Renal cortical epithelial cell (primary cell): ENCODE measurements at places on chromosomes 6 and 20.

DNA sequence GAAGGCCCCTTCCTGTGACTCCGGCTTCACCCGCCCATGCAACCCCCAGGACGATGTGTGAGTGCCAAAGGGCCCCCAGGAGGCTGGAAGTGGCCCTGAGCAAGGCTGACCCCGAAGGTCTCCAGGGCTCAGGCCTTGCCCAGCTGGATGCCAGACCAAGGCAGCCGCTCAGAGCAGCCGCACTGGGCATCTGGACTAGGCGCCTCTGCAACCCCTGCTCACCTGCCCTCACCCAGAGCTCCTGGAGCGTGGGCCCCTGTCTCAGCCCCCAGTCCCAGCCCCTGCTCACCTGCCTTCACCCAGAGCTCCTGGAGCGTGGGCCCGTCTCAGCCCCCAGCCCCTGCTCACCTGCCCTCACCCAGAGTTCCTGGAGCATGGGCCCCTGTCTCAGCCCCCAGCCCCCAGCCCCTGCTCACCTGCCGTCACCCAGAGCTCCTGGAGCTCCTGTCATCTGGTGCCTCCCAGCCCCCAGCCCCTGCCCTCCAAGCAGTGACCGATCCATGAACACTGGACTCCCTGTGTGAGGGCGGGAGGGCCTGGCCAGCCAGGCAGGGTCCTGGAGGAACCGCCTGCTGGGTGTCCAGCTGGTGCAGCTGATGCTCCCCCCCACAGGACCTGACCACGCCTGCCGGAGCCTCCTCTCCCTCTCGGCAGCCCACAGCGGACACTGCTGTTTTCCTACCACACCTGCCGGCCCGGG is 1.1 kb downstream of the SRMS start:
- no peak for DNase-seq

- DNase-seq = no peak
Measured at GRCh38 chr6:4564801-4565271, 211.4 kb upstream of the CDYL start.

GRCh38 chr6:6975459-6976111 is 132.2 kb upstream of the RREB1 start:
- DNase-seq = no peak

GRCh38 chr6:24195836-24196597 is 70.0 kb downstream of the NRSN1 start:
- peak; percentile 34 for DNase-seq

- no peak for DNase-seq
Measured at GRCh38 chr6:17202526-17202925, 78.6 kb upstream of the RBM24 start.

- no peak for DNase-seq
Measured at GRCh38 chr6:17096096-17096495, 5.8 kb upstream of the STMND1 start.

GRCh38 chr20:37518606-37519507 is 2.2 kb upstream of the NNAT start:
- no peak for DNase-seq

- DNase-seq = no peak
Measured at GRCh38 chr20:52476074-52476750, 284.6 kb upstream of the ZFP64 start.

DNA sequence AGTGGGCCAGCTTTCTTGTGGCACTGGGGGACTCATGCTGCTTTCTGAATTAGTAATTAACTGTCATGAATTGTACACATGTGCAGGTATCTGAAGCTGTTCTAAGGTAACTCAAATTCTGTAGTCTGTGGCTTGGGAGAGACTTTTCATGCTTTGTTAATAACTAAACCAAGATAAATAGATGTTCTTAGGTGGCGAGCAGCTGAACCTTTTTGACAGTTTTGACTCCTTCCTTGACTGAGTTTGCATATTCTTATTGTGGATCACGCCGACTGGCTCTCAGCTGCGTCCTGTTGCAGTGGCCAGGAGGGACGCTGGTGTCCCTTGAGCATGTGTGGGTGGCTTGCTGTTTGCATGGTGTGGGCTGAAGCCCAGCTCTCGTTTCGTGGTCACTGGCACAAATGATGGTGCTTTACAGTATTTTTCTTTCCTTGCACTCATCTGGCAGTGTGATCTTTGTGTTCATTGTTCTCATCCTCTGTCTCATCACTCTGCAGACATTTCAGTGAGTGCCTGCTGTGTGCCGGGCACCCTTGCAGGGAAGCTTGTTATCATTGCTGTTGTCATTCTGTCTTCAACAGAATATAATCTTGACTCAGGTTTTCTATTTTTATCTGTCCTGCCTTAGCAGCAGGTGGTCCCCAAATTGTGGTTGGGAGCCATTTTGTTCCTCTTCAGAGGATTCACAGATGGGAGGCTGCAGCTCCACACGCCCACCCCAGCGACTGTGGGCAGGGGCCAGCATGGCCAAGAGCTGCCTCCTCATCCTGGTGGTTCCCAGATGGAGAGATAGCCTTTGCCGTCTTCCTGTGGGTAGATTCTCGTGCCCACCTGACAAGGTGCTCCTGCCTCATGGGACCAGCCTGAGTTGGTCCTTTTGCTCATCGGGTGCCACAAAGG is 39.6 kb downstream of the DUSP22 start:
- no peak for DNase-seq

- peak; percentile 71 for DNase-seq
Measured at GRCh38 chr6:56851074-56851473, 103.8 kb upstream of the BEND6 start.

- peak; percentile 18 for DNase-seq
Measured at GRCh38 chr6:1027795-1028569, 283.9 kb upstream of the FOXQ1 start.

GRCh38 chr6:127877231-127877630 is 23.6 kb downstream of the THEMIS start:
- DNase-seq = no peak

- peak; percentile 83 for DNase-seq
Measured at GRCh38 chr6:19322691-19323485, 514.3 kb upstream of the ID4 start.

DNA sequence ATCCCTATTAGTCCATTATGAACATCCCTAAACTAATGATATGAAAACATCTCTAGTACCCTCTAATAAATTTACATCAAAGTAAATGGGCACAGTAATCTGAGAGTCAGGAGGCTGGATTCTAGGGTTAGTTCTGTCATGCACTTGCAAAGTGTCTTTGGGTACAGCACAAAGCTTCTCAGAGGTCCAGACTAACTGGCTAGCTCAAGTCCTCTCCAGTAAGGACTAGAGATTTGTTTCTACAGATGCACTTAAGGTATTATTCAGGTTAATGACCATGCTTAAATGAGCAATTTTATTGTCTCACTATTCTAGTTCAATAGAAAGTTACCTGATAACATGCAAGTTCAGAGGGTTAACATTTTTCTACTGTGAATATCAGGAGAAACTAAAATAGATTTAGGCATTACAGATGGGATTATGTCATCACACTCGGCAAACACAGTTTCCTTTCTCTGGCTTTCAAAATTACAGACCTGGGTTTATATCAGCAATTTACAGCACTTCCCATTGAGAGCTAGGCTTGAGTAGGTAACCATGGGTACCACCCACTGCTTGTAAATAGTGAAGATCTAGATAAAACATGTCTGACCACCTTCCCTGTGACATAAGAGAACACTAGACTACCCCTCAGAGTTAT is 402.9 kb upstream of the RUNX2 start:
- peak; percentile 62 for DNase-seq

- DNase-seq = no peak
Measured at GRCh38 chr20:12315652-12316051, 398.0 kb downstream of the BTBD3 start.

DNA sequence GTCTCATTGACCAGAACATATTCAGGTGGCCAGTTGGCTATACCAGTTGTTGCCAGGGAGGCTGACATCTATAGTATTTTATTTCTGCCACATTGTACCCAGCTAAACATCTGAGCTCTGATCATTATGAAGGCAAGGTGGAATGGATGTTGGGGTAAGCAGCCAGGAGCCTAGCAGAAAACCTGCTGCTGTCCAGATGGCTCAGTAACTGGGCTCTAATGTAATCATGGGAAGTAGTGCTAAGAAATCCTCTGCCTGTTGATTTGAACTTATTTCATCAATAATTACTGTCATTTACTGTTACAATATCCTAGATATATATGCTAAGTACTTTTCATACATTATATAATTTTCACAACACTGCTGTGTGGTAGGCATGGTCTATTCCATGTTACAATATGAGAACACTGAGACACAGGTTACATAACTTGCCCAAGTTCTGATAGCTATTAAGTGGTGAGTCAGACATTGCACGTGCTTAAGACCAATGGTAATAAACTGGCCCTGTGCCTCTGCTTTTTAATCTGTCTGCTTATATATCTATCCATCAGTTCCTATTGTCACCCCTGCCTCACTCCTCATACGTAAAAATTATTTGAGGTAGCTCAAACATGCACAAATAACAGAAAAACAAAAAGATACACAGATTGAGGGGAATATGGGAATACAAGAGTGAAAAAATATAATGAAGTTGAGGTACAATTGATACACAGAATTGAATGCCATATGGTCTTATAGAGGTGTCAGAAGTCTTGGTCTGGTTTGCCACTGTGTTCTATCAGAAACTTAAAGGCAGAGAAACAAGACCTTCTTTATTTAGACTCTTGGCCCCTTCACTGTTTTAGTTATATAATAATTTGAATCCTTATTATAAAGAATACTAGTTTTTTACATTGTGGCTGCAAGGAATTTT is 25.2 kb downstream of the TBPL1 start:
- DNase-seq = peak; percentile 70

DNA sequence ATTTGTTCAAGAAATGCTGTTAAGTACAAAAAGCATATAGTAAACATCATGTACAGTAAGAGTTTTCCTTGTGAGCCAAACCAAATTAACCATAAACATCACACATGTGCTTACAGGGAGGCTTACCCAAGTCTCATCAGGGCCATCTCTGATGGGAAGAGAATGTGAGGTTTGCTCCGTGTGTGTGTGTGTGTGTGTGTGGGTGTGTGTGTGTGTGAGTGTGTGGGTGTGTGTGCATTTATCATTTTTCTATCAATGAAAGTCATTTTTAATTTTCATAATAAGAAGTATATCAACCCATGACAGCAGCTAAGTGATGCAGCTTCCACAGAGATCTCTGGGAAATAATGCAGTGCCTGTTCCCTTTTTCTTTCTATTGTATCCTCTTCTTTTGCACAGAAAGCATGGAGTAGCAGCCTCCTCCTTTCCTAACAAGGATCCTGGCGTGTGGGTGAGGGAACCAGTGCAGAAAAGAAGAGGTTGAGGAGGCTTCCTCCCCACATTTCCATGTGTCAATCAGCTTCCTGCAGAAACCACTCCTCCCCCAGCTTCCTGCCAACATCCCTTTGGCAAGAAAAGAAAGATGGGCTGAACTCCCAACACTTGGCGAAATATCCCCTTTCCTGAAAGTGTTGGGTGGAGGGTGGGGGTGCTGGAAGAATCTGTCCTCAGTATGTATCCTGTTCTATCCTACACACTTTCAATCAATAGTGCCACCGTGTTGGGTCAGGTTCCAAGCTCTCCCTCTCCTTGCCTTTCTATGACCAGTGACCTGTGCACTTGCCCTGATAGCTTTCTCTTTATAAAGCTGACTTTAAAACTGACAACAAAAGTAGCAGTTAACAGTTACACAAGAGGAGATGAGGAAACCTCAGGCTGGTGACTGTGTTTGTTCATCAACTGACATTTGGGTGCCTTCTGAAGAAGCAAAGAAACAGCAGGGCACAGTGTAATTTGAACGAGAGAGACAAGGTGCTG is 251.8 kb upstream of the CITED2 start:
- DNase-seq = peak; percentile 64

- DNase-seq = no peak
Measured at GRCh38 chr20:50774515-50774914, 20.3 kb upstream of the BCAS4 start.

- DNase-seq = no peak
Measured at GRCh38 chr6:152461556-152461955, 175.6 kb downstream of the SYNE1 start.

GRCh38 chr20:324177-325044 is 941 bp upstream of the SOX12 start:
- DNase-seq = peak; percentile 70

- peak; percentile 84 for DNase-seq
Measured at GRCh38 chr6:31010393-31011060, at the start of gene MUC22. TSS of gene MUC22 (plus strand) at chr6:31010474. CDS start at chr6:31010707, 233 bp downstream.

GRCh38 chr20:51500311-51500710 is 42.2 kb downstream of the NFATC2 start:
- DNase-seq = peak; percentile 42

- no peak for DNase-seq
Measured at GRCh38 chr6:28657381-28657768, 131.7 kb downstream of the GPX5 start.

- DNase-seq = no peak
Measured at GRCh38 chr6:158467923-158468322, 92.0 kb upstream of the TMEM181 start.

GRCh38 chr6:137698636-137699030 is 168.4 kb upstream of the TNFAIP3 start:
- no peak for DNase-seq

DNA sequence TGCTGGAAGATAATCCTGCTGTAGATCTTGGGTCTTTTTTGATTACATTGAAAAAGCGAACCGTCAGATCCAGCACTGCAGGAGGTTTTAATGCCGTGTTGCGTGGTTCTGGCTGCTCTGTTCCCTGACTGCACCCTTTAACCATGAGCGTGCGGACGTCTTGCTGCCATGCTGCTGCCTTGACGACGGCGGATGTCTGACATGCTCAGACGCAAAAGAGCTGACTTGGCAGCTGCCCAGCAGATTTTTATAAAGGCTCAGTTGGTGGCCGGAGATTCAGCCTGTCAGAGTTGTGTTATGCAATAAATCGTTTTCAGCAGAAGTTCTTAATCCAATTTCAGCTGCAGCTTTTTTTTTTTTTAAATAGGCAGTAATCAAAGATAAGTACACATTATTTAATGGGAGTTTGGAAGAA is 119.4 kb downstream of the JARID2 start:
- peak; percentile 75 for DNase-seq

DNA sequence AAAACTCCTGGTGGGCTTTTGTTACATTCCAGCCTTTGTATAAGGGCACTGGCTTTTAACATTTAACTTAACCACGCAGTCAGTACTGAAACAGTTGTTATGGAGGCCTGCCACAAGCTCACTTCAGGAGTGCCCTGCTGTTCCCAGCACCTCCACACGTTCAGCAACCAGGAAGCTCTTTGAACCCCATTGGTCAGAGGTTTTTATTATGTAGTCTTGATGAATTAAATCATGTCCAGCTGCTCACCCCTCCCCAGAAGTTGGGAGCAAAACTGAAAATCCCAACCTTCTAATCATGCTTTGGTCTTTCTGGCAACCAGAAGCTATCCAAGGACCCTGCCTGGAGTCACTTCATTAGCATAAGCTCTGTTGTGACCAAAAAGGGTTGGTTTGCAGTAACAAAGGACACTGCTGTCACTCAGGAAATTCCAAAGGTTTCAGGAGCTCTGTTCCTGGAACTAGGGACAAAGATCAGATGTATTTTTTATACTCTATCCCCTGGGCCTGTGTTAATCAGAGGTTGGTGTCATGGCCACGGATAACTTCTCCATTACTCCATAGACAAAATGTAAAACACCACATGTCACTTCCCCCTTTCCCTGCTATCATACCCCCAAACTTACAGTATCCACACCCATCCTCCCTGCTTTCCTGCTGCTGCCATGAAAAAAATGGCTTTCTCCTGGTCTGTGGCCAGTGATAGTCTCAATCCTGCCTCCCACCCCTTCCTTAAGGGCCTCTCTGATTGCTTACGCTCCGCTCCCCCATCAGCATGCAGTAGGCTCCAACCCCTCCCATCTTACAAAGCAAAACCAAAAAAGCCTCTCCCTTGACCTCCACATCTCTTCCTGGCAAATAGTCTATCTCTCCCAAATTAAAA is 3.1 kb downstream of the ARMC12 start:
- no peak for DNase-seq
